ENCODE measurements at places on chromosomes 13 and 19.

GRCh38 chr13:31092646-31093045, 69.1 kb downstream of the HSPH1 start:
- no peak for DNase-seq

GRCh38 chr13:110650436-110650835, 35.1 kb downstream of the NAXD start:
- DNase-seq, result no peak

- DNase-seq, result no peak
Measured at GRCh38 chr13:101545521-101545920, 93.0 kb downstream of the ITGBL1 start.

DNA sequence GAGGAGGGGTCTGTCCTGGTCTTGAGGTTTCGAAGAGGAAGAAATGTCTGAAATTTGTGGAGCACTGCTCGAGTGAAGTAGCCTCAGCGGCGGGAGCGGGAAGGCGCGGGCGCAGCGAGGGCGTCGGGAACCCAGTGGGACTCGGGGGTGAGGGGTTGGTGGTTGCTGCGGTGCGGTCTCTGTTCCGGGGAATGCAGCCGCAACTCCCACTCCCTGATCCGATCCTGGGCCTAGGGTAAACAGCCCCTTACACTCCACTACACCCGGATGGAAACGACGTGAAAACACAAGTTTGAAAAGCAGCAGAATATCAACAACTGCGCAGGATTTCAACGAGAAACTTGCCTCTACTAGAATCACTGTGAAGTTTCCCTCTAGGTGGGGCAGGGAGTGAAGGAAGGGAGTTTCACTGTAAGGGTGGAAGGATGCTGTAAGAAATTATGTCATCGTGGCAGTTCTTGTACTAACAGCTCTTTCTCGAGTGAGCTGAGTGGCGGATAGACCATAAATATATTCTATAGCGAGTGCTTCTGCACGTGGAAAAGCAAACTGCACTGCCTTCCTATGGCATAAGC, 2.0 kb upstream of the KLF12 start:
- no peak for DNase-seq

GRCh38 chr13:72295153-72295552, 428.1 kb upstream of the DACH1 start:
- DNase-seq, result no peak

DNA sequence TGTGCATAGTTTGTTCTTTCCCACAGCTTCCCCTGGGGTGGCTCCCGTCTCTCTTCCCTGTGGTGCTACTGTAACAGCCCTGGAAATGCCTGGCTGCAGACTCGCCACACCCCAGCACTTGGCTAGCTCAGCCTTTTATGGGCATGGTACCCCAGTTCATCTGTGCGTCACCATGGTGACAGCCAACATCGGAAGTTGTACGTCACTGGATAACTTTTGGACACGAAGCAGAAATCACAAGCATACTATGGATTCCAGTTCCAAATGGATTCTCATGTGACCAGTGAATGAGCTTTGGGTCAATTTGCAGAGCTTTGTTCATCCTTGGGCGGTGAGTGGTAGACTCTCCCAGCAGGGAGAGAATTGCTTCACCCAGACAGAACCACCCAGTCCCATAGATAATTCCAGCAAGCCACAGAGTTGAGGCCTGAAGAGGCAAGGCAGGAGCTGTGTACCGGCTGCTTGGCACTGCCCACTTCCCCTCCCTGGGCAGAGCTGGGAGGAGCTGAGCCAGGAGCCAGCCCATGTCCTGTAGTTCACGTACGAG, 54.4 kb downstream of the COL4A2 start:
- no peak for DNase-seq

Measured in A549 (cell line).